ENCODE measurements at places on chromosomes 4 and X.

- no peak for DNase-seq
Observed at GRCh38 chr4:153620352-153620751, 63.7 kb upstream of the TLR2 start.

DNA sequence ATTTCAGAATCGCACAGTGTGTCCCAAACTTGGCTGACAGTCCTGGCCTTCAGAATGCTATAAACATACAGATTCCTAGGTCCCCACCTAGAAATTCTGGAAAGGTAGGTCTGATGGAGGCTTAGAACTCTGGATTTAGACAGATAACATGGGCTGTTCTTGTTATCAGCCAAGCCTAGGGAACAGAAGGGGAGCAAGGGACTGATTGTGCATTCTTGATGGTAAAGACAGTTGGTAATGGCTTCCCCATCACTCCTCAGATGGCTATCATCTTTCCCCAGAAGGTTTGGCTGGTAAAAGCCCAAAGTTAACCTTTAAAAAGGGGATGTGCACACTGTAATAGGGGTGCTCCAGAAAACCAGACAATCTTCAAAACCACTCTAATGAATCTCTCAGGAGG, 35.7 kb downstream of the DIPK2B start:
- no peak for DNase-seq

- no peak for DNase-seq
Observed at GRCh38 chrX:123906557-123907316, 46.9 kb downstream of the XIAP start.

DNA sequence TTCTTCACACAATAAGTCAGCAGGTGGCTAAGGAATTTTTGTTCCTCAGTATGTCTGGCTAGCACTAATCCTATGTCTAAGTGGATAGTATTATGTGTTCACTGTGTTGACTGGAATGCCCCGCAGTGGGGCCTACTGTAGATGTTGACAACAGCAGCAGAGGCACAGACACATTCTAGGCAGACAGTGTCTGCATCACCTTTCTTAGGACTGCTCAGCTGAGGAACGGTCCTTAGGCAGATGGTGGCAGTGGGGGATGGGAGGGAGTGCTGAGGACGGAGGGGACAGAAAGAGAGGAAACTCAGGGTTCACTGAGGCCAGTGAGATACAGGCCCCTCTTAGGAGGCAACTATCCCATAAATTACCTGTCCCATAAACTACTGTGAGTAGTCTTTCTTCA, 44.6 kb upstream of the LEF1 start:
- no peak for DNase-seq

DNA sequence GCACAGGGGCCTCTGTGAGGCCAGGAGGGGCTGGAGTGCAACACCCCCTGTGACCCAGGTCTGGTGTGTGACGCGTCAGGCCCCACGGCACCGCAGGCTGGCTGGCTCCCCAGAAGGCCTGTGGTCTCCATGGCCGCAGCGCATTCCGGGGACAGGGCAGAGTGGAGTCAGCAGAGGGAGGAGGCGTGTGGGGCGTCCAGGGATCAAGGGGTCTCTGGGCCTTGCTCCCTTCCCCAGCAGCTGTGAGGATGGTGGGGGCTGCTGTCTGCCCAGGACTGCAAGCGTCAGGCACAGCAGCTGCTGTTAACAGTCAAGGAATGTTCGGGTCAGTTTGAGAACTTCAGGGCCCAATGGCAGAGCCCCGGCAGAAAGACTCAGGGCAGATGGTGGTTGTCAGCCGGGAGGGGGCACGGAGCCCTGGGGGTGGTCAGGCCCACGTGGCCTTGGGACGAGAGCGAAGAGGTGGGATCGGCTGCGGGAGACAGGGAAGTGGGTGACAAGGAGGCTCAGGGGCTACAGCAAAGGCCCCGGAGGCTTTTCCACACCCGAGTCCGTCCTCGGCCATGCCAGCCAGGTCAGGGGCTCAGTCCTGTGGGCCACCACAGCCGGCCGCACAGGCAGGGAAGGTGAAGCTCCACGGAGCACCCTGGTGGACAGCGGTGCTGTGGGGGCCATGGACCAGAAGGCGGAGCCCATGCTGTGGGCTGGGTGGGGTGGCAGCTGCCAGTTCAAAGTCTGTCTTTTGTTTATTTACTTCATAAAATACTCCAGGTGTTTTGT, 18.3 kb downstream of the PCGF3 start:
- no peak for DNase-seq

- DNase-seq, result no peak
Observed at GRCh38 chr4:76197971-76198410, 15.6 kb downstream of the SCARB2 start.

GRCh38 chr4:182770996-182771514, 146.1 kb downstream of the DCTD start:
- DNase-seq, result no peak

- DNase-seq, result no peak
Observed at GRCh38 chrX:14065800-14066199, 36.1 kb upstream of the GEMIN8 start.

DNA sequence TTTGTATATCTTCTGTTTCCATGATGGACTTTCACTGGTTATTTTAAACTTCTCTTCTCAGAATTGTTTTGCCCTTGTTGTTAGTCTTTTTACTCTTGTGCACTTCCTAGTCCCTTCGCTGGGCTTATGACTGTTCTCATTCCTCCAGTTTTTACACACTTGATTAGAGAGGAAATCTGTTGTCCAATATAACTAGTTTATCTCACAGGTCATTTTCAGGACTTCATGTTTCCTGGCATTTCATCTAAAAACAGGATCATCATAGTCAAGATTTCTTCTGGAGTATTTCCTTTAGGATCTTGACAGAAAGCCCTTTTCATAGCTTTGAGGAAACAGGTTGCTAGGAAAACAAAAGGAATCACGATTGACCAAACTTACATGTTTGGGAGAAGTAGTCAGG, 3.0 kb downstream of the FNIP2 start:
- no peak for DNase-seq

GRCh38 chr4:139745111-139745639, 79.6 kb downstream of the MGST2 start:
- DNase-seq, result no peak

DNA sequence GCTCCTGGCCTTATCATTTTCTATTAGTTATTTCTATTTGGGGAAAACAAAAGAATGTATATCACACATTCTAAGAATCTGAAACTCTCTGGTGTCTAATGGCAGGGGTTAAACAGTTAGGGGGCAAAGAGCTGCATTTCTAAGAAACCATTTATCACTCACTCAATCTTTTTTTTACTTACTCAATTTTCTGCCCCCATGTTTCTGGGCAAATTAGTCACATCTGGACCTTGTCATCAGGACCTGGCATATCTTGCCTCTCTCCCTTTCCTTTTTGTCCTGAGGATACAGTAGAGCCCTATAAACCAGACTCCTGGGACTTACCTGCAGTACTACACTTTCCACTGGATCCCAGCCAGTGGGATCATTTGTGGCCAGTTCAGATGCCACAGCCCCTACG, 89.1 kb downstream of the ANXA3 start:
- DNase-seq, result no peak

GRCh38 chrX:94612140-94612539, 938.1 kb downstream of the FAM133A start:
- DNase-seq, result no peak

DNA sequence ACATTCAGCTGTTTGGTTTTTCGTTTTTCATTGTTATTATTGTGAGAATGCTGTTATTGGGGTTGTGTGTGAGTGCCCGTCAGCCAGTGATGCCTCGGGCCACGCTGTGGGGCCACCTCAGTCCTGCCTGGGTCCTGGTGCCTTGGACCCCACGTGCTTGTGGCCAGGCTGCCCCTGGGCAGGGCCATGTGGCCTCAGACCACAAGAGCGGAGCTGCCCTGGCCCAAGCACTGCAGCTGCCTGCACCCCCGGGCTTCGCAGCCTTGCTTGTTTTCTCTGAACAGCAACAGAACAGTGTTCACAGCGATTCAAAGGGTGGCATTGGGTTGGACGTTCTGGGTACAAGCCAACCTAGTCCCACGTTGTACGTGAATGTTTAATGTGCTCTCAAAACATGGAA, 56.9 kb downstream of the CPLX1 start:
- no peak for DNase-seq

GRCh38 chr4:77801260-77801608, 17.9 kb downstream of the CNOT6L start:
- DNase-seq, result no peak

GRCh38 chrX:48938721-48939425, 18.5 kb downstream of the OTUD5 start:
- no peak for DNase-seq

GRCh38 chr4:15469402-15470127, at the start of gene CC2D2A:
Gene CC2D2A, plus strand, starts transcription at chr4:15469882. Its CDS starts 6,051 bp downstream, at chr4:15475933.
- no peak for DNase-seq

DNA sequence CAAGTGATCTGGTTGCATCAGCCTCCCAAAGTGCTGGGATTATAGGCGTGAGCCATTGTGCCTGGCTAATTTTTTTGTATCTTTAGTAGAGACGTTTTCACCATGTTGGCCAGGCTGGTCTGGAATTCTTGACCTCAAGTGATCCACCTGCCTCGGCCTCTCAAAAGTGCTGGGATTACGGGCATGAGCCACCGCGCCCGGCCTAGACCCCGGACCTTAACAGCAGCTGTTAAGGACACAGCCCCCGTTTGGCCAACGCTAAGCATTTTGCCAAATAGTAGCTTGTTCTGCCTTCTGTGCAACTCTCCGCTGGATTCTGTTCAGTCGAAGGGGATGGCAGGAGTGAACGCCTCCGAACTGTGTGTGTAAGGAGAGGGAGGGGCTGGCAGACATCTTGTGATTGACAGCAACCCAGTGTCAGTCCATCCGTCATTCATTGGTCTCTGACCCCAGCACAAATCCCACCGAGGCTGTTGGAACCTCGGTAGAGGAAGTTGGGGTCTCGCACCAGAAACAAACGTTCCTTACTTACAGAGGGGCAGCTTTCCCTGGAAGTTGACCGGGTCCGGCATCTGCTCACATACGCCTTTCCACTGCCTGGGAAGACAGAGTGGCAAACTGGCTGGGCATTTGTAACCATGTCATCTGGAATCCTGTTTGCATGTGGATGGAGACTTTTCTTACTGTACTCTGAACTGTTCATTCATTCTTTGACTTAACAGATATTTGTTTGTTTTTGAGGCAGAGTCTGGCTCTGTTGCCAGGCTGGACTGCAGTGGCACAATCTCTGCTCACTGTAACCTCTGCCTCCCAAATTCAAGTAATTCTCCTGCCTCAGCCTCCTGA, 69.4 kb downstream of the TRAPPC11 start:
- DNase-seq, result no peak

DNA sequence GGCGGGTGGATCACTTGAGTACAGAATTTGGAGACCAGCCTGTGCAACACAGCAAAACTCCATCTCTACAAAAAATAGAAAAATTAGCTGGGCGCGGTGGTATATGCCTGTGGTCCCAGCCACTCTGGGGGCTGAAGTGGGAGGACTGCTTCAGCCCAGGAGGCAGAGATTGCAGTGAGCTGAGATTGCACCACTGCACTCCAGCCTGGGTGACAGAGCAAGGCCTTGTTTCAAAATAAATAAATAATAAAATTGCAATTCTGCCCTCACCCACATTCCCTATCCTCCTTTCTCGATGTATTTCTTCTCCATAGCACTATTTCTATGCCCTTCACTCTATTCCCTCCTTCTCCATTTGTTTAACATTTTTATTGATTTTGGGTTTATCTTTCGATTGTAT, 8.7 kb upstream of the SLAIN2 start:
- no peak for DNase-seq

DNA sequence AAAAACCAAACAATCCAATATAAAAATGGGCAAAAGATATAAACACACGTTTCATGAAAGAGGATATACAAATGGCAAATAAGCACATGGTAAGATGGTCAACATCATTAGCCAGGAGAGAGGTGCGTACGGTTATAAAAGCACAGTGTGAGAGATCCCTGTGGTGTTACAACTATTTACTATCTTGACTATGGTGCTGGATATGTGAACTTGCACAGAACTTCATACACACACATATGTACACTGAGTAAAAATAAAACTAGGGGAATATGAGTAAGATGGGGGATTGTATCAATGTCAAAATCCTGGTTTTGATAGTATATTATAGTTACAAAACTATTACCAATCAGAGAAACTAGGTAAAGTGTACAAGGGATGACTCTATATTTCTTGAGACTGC, 8.4 kb downstream of the FBXO8 start:
- DNase-seq, result no peak

DNA sequence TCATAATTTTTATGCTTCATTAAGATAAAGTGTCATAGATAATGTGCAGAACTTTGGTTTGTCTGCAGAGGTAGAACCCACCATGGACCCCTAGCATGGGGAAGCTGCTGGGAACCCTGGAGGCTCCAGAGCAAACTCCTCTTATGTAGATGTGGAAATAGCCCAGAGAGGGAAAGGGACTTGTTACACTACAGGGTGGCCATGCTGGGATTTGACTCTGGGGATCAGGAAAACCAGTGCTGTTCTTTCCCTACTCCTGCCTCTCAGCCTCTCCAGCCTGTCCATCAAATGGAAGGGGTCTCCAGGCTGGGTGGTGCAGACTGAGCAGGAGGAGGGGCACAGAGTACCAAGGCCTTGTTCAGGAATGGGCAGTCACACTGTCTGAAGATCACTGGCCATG, 54.2 kb downstream of the MSX1 start:
- DNase-seq, result no peak

DNA sequence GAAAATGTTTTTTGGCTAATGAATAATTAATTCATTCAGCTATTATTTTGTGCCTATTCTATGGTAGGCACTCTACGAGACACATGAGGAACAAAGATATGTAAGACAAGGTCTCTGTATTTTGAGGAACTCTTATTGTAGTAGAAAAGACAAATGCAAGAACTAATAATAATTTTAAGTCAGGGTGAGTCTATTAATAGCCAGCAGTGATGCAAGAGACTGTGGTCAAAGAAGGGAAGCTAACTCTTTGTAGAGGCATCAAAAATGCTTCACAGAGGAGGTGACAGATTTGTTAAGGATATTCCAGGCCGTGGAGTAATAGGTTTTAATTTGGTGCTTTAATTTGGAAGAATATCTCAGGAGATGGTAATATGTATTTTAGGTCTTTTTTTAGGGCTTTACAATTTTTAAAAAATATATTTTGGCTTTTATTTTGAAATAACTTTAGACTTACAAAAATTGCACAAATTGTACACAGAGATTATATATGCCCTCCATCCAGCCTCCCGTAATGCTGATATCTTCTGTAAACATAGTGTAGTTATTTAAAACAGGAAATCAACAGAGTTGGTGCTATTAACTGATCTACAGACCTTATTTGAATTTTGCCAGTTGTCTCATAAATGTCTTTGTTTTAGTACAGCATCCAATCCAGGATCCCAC, 48.1 kb downstream of the DCLK2 start:
- DNase-seq, result no peak

GRCh38 chrX:21171181-21171580, 203.0 kb upstream of the CNKSR2 start:
- DNase-seq, result no peak

DNA sequence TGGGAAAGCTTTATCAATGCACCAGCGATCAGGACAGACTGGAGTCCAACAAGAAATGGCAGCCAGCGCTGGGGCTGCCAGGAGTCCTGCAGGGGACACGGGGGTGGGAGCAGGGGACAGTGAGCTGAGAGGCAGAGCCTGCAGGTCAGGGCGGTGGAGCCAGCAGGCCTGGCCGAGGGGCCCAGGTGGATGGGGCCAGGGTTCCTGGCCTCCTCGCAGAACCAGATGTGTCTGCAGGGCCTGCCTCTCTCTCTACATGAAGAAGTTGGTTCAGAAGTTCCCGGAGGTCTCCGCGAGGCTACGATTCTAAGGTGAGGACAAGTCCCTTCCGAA, 63.6 kb downstream of the CPZ start:
- no peak for DNase-seq

Data from stimulated activated CD4-positive, alpha-beta T cell treated with anti-CD3 and anti-CD28 coated beads, Interleukin-2, amount 100 ng/mL, for 4 hours (primary cell).